ENCODE measurements at places on chromosomes 4 and X.

DNA sequence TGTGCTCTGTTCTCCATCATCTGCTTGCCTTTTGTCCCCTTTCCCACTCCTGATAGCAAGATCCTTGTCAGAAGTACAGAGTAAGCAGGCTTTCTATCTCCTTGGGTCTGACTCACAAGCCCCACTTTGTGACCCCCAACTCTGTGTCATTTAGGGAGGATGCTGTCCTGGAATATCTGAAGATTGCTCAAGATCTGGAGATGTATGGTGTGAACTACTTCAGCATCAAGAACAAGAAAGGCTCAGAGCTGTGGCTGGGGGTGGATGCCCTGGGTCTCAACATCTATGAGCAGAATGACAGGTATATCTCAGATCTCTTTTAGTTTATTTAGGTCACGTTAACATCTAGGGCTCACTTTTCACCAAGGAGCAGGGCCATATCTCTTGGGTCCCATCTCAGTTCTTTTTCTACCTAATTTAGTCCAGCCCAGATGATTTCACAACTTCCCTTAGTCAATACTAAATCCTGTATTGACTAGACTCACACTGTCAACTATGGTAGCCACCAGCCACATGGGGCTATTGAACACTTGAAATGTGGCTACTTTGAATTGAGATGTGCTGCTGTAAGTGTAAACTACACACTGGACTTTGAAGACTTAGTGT, 64.3 kb downstream of the MSN start:
- no peak for DNase-seq

DNA sequence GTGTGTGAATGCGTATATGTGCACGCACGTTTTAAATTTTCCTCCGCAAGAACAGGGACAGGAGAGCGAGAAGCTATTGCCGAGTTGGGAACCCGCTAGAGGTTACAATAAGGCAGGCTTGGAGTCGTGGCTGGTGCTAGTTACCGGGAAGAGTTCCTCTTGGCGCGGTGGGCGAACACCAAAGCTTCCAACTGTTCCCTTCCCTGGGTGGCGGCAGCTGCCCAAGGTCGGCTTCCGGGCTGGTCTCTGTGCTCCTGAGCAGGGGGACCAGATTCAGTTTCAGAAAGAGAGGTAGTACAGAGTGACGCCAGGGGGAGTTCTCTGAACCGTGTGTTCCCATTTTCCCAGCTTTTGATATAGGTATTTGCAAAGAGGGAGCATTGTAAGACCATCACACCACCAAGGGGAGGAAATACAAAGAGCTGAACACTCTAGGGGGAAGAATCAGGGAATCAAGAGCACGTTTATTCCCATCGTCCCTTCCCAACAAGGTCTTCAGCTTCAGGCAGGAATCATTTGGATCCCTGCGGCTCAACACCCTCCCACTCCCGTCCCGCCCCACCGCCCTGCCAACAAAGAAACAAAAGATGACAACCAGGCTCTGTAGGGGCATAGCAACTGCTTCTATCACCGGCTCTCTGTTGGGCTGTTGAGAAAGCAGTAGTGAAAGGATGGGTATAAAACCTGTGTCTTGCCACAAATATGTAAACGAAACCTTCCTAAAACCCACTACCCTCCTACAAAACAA, 113.6 kb upstream of the TEX13C start:
- DNase-seq = no peak

DNA sequence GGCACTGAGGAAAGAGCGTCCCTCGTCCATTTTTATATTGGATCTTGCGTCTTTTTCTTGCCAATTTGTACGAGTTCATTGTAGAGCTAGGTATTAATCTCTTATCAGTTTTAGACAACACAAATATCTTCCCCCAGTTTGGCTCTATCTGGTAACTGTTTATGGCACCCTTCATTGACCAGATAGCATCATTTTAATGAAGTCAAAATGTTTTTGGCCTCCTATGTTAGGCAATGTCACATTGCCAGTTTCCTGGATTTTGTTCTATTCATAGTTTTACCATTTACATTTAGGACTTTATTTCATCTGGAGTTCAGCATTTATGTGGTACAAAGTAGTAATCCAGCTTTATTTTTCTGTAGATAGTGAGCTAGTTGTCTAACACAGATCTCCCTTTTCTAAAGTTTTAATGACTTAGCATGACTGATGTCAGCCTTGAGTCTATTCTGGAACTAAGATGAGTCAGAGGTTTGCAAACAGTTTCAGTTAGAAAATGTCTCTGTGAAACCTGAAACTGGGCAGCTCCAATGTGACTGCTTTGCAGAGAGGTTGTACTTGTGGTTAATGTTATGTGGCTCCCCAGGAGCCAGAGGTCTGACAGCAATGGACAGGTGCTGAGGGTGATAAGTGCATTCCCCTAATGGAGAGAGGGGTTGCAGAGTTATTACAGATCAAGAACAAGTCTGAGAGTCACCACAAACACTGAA, 5.3 kb upstream of the STBD1 start:
- DNase-seq = no peak

DNA sequence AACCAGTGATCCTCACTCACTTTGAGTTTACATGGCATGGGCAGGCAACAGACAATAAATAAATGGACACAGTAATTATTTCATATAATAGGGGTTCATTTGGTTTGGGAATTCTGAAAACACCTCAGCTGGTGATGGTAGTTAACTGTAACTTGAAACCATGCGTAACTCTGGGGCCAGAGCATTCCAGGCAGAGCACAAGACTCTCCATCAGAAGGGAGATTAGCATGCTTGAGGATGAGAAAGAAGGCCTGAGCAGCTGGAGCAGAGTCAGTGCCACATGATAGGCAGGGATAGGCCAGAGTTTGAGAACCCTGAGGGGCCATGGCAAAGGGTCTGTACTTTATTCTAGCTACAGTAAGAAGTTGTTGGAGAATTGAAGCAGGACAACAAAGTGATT, 56.3 kb upstream of the CXCL8 start:
- no peak for DNase-seq

GRCh38 chr4:99457270-99457669, 22.1 kb upstream of the ADH7 start:
- DNase-seq = no peak

DNA sequence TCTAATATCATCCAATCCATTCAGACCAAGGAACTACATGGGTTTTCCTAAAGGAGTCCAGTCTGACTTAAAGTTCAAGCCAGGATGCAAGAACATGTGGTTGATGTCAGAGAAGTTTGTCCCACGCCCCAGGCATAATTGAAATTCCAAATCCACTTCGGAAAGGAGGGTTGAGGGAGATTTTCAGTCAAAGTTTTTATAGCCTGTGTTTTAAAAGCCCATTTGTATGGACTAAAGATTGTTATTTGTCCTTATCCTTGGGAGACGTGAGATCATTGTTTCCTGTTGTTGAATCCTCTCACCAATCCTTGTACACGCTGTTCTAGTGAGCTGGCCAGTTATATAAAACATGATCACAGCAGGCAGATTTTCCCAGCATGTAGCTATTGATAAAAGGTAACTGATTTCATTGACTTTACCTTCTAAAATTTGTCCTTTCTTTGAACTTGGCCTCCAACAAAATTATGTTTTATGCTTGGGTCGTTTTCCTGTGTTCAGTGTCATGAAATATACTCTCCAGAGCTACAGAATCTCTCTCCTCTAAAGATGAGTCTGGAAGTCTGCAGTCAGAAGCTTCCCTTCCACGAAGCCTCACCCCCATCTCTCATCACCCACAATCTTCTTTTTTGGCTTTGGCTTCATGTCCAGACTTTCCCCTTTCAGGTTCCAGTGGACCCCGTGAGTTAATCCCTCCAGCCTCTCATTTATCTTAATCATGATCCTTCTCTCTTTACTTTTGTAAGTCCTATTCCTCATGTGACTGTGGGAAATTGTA, 92.9 kb downstream of the ATP10D start:
- no peak for DNase-seq

DNA sequence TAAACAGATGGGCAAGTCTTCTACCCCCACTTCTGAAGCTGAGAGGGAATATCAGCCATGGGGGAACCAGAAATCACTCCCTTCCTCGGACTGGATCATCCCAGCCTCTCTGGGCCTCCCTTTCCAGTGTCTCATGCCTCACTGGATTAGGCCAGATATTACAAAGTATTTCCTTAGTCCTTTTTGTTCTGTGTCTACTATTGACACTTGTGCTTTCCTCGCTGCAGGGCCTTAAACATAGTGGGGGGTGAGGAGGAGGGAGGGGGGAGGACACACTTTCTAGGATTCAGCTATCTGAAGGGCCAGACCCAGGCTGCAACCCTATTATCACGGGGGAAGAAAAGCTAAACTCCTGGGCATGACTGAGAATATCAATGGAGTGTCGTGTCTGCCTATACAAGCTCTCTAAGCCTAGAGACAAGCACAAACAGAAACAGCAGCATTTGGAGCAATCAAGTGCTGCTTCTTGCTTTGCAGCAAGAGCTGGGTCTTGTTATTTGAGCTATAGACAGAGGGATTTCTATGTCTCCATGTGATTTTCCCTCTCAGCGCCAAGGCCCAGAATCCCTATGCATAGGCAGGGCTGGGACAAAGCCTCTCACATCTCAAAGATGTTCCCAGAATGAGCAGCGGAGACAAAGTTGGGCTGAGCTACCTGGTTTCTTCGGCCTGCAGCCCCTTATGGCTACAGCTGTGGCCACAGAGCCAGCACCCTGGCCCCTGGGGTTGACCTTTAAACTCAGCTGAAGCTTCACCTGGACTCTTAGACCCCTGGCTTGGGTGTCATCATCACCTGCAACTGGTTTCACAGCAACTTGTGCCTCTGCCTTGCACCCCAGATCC, 20.2 kb downstream of the PJA1 start:
- no peak for DNase-seq

- DNase-seq = no peak
Observed at GRCh38 chr4:2793586-2794485, 951 bp downstream of the SH3BP2 start.

DNA sequence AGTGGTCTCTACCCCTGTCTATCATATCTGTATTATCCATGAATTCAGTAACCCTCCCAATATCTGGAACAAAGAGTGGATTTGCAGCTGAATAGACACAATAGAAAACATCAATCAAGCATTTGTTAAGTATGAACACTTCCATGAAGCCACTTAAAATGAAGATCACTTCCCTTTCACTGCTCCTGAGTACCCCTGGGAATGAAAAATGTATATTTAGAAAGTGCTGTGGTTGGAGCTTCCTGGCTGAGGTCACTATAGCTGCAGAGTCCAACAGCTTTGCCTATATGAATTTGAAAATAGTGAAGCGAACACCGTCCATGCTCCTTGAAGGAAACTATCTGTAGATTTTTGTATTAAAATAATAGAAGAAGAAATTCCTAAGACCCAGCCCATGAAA, 227.0 kb downstream of the DTHD1 start:
- DNase-seq = no peak

DNA sequence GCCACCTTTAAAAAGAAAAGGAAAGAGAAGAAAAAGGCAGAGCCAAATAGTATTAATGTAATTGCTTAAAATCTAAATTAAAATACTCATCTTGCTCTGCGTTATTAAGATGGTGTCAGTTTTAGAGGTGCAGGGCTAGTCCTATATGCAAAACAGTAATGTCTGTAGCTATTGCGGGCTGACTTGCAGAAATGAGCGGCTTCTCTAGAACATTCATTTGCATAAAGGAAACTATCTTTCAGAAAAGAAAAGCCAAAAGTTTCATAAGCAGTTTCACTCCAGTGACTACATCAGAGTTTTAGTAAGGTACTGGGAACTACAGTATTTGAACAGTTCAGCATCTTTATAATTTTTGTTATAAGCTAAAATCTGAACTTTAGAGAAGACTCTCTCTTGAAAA, 6.0 kb downstream of the SMAD1 start:
- DNase-seq = no peak

DNA sequence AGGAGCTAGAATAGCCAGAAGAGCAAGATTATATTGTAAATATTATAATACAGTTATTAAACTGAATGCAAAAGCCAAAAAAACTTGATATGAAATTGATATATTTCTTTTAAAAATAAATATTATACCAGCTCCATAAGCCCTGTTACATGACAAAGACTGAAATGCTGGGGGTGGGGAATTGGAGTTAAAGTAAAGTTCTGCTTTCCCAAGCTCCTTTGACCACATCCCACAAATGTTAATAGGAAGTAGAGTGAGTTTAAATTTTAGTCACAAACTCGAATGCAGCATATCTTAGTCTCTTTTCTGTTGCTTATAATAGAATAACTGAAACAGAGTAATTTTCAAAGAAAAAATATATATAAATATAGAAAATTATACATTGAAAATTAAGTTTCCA, 46.9 kb upstream of the NFKB1 start:
- DNase-seq = no peak

DNA sequence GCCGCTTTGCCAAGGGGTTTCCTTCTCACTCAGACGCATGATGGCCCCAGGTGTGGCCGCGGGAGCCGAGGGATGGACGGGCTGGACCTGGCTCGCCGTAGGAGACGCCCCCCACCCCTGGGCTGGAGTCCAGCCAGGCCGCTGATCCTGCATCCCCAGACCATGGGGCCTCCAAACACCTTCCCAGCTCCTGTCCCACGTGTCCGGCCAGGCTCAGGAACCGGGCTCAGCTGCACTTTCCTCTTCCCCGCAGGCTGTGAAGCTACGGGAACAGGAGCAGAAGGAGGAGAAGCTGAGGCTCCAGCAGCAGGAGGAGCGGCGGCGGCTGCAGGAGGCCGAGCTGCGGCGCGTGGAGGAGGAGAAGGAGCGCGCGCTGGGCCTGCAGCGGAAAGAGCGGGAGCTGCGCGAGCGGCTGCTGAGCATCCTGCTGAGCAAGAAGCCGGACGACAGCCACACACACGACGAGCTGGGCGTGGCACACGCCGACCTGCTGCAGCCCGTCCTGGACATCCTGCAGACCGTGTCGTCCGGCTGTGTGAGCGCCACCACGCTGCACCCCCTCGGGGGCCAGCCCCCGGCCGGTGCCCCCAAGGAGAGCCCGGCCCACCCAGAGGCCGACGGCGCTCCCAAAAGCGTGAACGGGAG, 9.1 kb downstream of the AKAP17A start:
- DNase-seq = no peak

GRCh38 chr4:146063143-146063542, 112.4 kb upstream of the LSM6 start:
- no peak for DNase-seq

Measured in substantia nigra (tissue), 51 donors.